ENCODE measurements at places on chromosomes 6 and 20.

DNA sequence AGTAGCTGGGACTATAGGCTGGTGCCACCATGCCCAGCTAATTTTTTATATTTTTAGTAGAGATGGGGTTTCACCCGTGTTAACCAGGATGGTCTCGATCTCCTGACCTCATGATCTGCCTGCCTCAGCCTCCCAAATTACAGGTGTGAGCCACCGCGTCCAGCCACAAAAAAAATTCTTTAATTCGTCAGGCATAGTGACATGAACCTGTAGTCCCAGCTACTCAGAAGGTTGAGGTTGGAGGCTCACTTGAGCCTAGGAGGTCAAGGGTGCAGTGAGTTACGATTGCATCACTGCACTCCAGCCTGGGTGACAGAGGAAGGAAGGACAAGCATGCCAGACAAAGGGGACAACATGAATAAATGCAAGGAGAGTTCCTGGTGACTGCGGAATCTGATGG lies 19.5 kb upstream of the ASXL1 start:
- DNase-seq: no peak

GRCh38 chr6:167120583-167120903 lies 2.4 kb upstream of the CCR6 start:
- no peak for DNase-seq

- no peak for DNase-seq
Measured at GRCh38 chr6:156313037-156313436, 464.1 kb upstream of the ARID1B start.

- no peak for DNase-seq
Measured at GRCh38 chr6:148932731-148933130, 185.9 kb downstream of the UST start.

DNA sequence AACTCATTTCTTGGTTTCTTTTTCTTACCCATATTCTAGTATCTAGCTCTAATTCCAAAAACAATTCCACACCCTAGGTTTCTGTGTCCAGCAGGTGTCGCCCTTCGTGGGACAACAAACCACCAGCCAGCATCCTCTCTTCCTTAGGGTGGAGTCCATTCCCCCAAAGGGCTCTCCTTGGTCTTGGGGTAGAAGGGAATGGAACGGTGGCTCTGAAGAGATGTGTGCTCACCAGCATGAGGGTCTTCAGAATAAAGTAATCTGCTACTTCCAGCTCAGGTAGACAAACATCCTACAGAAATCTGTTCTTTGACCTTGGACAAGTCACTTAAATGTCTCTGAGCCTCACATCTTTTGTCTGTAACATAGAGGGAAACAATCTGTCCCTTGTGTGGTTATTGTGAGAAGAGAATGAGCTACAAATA lies 7.2 kb downstream of the HLA-DMB start:
- peak; percentile 89 for DNase-seq

GRCh38 chr6:141956868-141957267 lies 175.9 kb upstream of the GJE1 start:
- no peak for DNase-seq

- DNase-seq: no peak
Measured at GRCh38 chr6:56734335-56734734, 91.6 kb upstream of the DST start.

DNA sequence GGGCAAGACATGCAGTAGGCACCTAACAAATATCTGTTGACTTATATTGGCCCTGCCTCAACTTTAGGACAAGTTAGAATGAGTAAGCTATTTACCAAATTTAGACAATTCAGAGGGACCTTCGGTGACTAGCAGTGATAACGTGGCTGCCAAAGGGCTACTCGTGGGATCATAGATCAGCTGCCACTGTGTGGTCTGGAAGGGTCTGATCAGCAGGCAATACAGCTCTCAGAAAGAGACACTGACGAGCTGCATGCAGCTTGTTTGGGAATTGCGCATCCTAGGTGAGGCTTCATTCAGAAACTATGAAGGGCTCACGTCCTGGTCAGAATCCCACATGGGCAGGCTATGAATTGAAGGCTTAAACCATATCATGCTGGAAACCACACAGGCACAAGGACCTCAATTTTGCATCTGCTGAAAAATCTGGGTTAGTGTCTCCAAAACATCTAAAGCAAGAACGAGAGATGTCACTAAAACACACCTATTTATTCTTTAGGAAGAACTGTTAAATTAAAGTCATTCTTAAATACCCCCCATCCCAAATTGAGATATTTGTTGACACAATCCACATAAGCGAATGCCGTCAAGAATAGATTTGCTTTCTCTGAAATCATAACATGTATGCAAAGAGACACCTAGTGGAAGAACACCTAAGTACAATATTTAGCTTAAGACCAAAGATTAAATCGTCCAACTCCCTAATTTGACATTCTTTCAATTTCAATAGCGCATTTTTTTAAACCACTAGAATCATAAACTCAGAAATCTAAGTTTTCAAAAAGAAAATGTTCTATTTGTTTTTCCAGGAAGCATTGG lies 79.6 kb downstream of the IPCEF1 start:
- DNase-seq: peak; percentile 56

- no peak for DNase-seq
Measured at GRCh38 chr20:24388828-24389380, 80.5 kb upstream of the SYNDIG1 start.

GRCh38 chr6:89269252-89269651 lies 45.8 kb downstream of the GABRR2 start:
- no peak for DNase-seq

DNA sequence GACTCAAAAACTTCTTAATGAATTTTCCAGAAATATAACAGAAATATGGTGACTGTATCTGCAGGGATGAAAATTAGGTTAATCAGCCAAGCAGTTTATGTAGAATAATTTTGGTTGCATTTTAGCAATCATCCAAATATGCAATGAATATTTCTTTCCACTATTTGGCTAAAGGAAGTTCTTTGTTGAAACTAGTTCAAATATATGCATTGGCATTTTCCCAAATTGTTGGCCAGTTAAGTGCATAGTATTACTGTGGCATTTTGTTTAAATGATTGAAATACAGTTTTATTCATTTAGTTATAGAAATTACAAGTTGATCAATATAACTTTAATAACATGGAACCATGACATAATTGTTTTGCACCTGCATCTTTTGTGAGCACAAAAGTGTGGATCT lies 115.5 kb downstream of the DOK5 start:
- DNase-seq: no peak

DNA sequence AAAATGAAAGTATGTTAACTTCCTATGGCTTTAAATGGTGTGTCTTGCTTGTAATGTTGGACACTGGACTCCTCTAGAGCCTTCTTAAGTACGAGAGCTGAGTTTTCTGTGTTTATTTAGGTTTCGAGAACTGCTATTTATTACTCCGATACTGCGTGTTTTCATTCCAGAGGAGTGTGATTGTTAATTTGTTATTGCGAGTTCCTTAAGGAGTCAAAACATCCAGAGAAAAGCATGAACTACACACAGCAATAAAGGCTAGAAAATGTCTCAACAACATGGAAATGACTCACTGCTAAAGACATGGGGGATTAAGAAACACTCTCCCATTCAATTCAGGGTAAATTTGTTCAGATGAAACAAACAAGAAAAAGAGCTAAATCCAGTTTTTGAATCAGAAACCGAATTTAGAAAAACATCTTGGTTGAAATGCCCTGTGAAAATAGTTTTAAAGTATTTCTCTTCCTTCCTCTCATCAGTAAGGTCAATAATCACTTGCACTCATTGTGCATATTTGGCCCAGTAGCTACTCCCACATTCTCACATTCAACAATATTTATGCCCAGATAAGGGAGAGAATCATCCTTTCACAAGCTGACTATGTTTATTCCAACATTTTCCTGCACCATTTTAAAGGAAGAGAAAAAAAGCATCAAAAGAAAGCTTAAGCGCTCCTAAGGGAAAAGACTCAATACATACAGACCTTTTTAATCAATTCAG lies 36.0 kb downstream of the ATXN1 start:
- DNase-seq: peak; percentile 67

DNA sequence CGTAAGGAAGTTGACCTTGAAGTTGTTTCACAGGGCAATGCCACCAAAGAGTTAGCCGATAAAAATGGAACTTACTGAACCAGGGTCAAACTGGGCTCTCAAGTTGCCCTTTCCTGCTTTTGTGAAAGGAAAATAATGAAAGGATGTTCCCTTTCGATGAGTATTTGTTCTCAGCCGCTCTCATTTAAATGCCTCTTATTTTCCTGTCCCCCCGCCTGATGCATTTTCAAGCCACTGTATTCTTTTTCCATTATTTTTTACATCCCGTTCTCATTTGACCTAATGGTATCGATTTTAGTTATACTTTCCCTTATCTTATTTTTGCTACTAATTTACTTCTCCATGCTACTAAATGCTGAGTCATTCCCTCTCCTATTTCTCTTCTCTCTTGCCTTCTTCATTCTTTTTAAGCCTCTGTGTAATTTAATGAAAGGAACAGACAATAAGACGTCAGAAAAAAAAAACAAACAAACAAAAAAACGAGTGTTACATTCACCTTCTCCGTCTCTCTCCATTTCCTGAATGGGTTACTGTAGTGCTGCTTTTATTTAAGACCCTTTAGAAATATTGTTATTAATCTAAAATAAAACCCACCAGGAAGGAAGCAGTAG lies 655 bp upstream of the NDUFAF4 start:
- DNase-seq: no peak

GRCh38 chr6:136037876-136038460 lies 186.5 kb downstream of the PDE7B start:
- peak; percentile 45 for DNase-seq

- DNase-seq: no peak
Measured at GRCh38 chr6:131736003-131736596, 25.3 kb upstream of the CTAGE9 start.

- no peak for DNase-seq
Measured at GRCh38 chr20:25258476-25258805, 10.6 kb downstream of the PYGB start.

DNA sequence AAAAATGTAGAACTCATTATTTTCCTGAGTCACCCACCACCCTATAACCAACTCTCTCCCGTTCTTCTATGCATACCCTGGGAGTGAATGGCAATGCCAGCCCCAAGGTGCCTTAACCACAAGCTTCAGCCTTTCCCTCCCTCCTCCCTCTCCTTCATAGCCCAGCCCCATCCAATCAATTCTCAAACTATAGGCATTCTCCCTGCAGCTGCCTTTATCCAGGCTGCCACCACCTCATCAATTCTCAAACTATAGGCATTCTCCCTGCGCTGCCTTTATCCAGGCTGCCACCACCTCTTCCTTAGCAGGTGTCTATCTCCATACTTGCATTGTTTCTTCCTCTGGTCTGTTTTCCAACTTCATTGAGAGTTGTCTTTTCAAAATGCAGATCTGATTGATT lies 77.1 kb downstream of the PLEKHG1 start:
- DNase-seq: no peak

DNA sequence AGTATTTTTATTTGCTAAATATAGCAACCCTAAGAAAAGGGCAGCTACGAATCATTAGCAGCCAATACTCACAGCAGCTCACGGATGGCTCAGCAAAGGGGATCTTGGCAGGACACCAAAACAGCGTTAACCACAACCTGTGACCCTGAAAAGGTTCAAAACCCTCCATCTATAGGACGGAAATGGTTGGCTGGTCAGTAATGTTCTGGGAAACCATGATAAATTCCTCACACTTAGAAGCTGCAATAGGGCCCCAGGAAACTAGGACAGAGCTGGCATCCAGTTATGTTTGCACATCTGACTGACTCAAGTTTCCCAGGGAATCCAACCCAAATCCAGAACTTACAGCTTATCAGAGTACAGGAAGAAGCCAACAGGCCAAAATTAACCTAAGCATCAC lies 30.9 kb upstream of the PTPRT start:
- no peak for DNase-seq

DNA sequence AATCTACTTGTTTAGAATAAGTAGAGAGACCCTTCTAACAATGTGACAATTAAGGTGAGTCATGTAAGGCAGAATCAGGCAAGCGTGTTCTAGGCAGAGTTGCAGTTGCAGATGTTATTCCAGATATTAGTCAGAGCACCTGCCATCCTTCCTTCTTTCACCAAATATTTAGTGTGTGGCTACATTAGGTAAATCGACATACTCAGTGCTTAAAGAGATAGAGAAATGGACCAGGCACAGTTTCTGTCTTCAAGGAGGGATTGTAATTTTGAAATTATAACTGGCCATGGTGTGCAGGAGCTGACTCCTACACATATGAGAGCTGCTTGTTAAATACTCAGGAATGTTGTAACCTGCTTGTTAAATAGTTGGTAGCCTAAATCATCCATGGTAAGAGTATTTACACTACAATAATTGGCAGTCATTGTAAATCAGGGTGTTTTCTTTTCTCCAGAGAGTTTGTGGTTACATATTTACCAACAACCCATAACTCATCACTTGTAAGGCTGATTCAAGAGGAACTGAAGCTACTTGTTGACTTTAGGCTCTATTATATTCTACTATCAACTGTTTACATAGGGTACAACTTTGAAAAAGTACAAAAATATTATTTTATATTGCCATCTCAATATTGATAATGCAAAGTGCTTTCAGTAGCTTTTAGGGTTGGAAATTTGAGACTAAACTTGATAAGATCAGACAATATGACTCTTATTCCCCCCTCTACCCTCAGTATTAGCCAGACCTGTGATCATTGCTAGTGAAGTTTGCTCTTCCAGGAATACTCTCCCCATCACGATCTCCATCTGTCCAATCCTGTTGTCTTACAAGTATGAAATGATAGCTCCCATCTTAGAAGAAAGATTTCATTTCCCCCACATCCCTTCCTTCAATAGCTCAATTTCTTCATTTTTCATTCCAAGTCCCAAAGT lies 607.1 kb downstream of the COL12A1 start:
- DNase-seq: peak; percentile 52

DNA sequence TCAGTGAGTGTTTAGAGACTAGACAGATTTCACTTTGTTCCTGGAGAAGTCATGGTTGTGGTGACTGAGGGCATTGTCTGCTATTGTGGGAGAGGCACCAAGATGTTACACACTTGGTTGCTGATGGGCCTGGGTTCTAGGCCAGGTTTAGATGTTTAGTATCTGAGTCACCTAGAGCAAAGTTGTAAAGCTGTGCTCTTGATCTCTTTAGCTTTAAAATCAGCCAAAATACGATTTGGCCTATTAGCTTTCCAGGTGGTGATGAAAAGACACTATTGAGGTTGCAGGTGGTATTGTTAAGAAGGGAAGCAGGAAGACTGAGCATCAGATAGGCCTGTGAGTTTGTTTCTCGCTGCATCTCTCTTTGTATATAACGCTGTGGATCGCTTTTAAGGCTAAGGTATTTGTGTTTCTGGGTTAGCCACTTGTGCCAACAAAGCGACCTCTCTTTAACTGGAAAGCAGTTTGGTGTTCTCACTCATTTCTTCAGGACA lies 48.6 kb downstream of the FOXO3 start:
- DNase-seq: peak; percentile 72

DNA sequence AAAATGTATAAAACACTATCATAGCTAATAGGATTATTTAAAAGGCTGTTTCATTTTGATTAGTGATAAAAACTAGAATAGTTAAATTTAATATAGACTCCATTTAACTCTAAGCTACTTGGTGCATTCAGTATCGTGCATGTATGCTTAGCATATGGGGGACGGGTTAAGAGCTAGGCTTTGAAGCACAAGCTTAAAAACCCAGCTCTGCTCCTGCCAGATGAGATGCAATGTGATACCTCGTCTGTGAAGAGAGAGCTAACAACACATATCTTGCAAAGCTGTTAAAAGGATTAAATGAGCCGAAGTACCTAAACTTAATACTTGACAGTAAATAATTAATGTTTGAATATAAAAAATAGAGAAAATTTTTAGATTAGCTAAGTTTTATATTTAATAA lies 42.2 kb downstream of the DTNBP1 start:
- DNase-seq: no peak
